ENCODE measurements at places on chromosomes 3 and 15.

DNA sequence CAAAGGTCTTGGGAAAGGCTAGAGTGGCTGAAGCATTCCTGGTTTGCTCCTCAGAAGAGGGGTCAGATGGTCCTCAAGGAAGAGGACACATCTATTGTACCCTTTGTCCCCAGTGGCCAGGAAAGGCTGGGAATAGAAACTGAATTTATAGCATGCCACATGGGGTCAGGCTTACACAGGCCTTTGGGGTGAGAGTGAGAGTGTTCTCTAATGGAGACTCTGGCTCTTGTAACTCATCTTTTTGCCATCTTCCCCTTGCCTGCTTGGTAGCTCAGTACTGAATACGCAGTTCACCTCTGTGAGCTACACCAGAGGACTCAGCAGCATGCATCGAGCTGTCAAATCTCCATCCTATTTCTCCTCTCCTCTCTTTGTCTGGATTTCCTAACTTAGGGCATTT, 87.5 kb downstream of the ATP2B2 start:
- no peak for DNase-seq

DNA sequence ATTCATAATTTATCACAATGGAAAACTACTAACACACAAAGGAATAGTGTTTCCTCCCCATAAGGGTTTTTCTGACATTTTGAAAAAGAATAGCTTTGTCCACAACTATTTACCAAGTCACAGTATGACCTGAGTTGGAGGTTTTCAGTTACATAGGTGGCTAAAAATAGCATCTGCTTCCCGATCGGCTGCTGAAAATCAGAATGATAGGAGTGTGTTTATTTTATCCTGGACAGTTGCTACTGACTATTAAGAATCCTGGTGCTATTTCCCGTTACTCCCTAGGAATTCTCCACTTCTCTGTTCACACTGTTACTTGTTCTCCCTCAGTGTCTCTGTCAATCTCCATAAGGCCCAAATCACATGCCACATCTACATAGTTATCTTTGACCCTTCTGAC, 353.9 kb upstream of the RARB start:
- no peak for DNase-seq

- DNase-seq, result no peak
These were observed 3.1 kb upstream of the C3orf33 start for GRCh38 chr3:155809181-155809580.

GRCh38 chr3:142117056-142117851, 32.1 kb downstream of the TFDP2 start:
- DNase-seq, result no peak

DNA sequence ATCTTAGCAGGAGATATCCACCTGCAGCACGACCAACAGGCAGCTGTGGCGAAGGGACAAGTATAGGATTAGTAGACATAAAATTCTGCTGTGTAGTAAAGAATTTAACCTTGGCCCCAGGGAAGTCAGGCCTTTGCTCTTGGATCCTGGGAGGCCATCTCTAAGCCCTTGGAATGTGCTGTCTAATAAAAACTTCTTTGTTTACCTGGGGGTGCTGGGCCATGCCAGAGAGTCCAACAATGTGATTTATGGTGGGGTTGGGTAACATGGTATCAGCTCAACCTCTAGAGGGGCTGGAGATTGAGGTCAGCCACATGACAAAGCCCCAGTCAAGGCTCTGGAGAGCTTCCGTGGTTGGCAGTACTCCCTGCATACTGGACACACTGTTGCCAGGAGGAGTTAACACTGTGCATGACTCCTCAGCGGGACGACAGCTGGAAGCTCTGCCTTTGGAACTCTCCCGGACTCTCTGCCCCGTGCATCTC, 52.4 kb downstream of the HEG1 start:
- no peak for DNase-seq

GRCh38 chr3:29627136-29628117, 346.6 kb downstream of the RBMS3 start:
- DNase-seq, result no peak

DNA sequence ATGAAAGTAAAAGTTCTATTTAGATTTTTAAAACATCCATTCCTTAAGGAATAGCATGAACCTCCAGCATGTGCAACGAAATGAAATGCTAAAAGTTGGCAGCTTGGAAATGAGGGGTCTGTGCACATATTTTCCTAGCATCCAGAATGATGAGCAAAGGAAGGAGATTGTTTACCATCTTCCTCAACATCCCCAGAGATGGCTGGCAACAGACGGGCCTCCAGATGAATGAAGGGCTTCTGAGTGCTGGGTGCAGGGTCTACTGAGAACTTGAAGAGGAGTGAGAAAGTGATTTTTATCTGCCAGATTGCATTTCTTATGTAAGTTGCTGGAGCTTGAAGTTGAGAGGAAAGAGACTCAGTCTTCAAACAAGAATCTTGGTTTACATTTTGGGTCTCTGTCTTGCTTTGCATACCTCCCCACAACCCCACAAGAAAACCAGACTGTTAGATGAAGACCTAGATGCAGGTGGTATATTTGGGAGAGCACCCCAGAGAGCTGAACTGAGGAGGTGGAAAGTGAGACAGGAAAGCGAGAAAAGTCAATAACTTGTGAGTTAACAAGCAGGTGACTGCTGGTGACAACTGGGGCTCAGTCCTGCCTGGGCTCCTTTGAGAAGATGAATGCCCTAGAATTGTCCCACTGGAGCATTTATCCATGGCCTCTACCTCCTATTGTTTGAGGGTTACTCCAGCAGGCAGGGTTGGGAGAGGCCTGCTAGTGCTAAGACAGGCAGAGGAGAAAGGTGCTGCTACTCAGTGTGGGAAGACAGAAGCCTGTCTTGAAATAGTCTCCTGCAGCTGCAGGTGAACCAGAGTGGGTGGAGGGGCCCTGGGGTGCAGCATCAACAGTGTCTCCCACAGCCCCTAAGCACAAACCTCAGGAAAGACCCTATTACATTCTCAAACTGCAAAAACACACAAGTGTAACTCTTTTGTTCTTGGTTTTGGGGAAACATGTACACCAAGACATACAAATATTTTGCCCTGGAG, 10.5 kb upstream of the CCK start:
- DNase-seq, result no peak

DNA sequence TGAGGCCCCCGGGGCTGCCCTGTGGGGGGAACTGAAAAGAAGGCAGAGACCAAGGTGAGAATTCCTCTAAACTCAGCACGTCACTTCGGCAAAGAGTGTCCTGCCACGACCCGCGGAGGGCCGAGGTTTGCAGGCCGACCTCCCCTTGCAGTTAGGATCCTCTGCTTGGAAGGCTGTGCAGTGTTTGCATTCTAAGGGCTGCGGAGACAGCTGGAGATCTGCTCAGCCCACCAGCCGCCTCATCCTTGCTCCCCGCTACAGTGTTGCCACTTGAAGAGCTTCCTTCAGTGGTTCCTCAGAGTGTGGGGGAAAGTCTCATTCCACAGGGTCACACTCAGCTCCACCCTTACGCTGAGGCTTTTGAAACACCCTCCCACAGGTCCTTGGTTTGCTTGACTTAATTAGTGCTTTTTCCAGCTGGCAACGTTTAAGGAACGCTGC, 10.8 kb downstream of the SLC51A start:
- DNase-seq, result no peak

GRCh38 chr3:159451067-159451466, 537.6 kb upstream of the IL12A start:
- no peak for DNase-seq

DNA sequence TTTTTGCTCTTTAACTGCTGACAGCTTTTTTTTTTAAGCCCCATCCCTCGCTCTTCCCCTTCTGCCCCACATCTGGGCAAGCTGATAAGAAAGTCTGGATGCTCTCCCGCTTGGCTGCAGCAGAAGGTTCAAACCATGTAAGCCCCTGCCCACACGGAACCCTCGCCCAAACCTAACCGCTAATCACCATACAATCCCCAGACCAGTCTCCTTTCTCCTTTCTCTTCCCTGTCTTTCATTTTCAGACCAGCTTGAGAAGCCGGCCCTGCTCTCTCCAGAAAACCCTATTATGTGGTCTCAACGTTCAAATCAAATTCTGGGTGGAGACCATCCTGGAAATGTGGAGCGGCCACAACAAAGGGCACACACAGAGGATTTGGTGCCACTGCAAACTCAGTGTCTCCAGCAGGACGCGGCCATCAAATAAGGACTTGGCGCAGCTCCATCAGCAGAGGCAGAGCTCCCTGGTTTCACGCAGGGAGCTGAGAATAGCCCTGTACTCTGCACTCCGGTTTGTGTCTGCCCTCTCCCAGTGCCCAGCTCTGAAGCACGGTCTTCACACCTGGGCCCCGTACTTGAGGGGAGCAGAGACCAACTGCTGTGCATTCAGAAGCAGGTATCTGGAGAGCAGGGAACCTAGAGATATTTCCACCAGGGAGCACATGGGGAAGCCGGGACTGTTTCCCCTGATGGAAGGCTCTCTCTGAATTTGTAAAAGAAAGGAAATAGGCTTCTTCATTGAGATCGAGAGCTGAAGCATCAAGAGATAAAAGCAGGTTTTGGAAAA, 92.6 kb downstream of the XXYLT1 start:
- no peak for DNase-seq

GRCh38 chr3:195195321-195196209, 75.4 kb downstream of the XXYLT1 start:
- no peak for DNase-seq

DNA sequence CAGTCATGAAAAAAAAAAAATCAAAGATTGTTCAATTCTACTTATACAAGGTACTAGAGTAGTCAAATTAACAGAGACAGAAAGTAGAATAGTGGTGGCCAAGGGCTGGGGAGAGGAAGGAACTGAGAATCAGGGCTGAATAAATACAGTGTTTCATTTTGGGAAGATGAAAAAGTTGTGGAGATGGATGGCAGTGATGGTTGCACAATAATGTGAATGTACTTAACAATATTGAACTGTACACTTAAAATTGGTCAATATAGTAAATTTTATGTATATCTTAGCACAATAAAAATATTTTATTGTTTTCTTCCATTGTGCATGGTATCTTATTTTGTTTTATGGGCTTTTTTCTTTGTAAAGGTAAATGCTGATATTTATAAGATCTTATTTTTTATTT, 262.2 kb upstream of the AGTR1 start:
- DNase-seq, result no peak

DNA sequence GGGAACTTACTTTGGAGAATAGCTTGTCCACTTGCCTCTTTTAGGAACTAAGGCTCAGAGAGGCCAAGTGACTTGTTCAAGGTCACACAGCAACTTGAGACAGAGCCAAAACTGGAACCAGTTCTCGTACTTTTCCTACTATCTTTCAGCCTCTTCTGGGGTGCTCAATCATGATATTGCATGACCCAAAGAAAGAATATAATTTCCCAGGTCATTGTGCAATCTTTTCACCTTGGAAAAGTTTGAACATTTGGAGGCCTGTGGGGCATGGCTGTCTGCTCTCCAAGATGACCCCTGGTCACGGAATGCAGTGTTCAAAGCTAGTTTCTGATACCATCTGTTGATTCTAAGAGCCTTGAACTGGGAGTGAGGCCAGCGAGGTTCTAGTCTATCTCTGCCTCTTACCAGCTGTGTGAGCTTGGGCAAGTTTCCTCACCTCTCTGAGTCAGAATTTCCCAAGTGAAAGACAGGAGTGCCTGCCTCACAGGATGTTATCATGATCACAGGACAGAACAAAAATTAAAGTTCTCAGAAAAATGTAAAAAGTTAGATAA, 89.7 kb downstream of the BDH1 start:
- no peak for DNase-seq

- DNase-seq, result no peak
These were observed 17.2 kb upstream of the GREM1 start for GRCh38 chr15:32700501-32701150.

GRCh38 chr3:20111836-20112235, 71.6 kb downstream of the KAT2B start:
- DNase-seq, result no peak

- DNase-seq, result no peak
These were observed 339.7 kb downstream of the IL5RA start for GRCh38 chr3:2770451-2770850.

GRCh38 chr3:17639765-17640164, 102.7 kb downstream of the TBC1D5 start:
- no peak for DNase-seq

GRCh38 chr3:50658416-50658815, 16.3 kb upstream of the DOCK3 start:
- DNase-seq, result no peak

DNA sequence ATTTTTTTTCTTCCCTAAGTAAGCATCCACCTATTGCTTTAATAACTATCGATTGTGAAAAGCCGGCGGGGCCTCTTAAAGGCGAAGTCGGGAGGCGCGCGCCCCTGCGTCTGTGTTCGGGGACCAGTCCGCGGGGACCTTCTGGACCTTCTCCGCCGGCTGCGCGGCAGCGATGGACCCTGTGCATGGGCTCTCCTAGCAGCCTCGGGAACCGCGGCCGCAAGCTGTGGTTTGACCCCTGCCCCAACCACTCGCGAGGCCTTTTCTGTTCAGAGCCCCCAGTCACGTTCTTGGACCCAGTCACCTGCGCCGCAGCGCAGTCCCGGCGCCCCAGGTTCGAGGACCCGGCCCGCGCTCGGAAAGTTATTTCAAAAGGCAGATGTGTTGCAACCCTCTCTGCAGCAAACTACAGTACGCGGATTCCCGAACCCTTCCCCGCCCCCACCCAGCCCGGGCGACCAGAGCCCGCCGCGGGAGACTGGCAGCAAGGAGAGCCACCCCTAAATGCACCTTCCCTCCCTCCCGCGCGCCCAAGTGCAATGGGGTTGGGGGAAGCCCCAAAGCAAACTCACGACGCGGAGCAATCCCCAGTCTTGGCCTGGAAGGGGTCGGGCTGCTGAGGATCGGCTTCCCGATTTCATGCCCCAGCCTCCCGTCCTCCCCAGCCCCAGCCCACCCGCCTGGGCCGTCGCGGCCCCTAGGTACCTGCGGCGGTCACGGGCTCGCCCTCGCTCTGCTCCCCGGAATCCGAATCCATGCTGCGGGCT, 684 bp downstream of the TNFAIP8L3 start:
- no peak for DNase-seq

GRCh38 chr15:25679964-25680685, 183.0 kb downstream of the ATP10A start:
- no peak for DNase-seq

DNA sequence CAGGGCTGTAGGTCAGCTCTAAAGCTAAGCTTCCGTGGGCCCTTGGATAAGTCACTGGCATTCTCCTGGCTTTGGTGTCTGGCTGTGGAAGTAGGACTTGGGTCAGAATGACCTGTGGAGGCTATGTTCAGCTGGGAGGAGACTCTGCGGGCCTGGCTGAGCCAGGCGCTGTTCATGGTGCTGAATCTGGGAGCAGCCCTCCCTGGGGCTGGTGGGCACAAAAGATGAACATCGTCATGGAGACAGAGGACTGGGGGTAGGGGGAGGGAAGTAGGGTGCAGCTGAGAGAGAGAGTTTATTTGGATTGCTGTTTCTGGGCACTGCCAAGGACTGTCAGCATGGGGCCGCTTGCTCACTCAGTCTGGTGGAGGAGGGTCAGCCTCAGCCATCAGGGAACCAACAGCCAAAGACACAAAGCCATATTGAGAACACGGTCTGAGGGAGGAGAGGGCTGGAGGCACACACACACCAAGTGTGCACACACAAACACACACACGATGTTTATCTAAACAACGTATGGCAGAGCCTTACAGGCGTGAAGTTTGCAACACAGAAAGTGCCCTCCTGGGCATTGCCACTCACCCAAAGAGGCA, 120.7 kb upstream of the LINGO1 start:
- no peak for DNase-seq

- DNase-seq, result no peak
These were observed 3.2 kb upstream of the KY start for GRCh38 chr3:134654031-134654430.
